ENCODE measurements at places on chromosomes 6 and 20.

DNA sequence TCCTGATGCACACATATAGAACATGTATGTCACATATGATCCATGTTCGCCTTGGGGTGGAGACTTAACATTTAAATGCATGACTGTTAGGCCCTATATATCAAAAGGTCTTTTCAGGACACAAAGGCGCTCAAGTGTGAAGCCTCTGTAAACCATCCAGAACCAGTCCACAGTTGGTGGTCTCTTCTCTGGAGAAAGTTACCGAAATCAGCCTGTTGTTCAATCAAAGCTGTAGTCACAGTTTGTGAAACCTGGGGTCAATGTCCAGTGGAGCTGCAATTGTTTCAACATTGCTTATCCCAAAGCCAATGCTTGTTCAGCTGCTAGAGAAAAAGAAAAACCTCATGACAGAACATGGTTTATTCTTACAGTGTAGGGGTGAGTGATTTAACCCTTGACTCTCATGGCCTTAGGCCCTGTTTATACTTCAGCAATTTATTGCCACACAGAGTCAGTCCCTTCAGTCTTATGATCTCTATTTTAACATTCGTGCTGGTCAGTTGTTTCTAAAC lies 193.6 kb upstream of the CST7 start:
- H3K36me3 ChIP-seq: no peaks in the 10 kb centered on the region
- H3K4me3 ChIP-seq: no peak overlapping the region
- H3K27me3 ChIP-seq: no peaks in the 10 kb centered on the region
- no peak overlapping the region for H3K27ac ChIP-seq

DNA sequence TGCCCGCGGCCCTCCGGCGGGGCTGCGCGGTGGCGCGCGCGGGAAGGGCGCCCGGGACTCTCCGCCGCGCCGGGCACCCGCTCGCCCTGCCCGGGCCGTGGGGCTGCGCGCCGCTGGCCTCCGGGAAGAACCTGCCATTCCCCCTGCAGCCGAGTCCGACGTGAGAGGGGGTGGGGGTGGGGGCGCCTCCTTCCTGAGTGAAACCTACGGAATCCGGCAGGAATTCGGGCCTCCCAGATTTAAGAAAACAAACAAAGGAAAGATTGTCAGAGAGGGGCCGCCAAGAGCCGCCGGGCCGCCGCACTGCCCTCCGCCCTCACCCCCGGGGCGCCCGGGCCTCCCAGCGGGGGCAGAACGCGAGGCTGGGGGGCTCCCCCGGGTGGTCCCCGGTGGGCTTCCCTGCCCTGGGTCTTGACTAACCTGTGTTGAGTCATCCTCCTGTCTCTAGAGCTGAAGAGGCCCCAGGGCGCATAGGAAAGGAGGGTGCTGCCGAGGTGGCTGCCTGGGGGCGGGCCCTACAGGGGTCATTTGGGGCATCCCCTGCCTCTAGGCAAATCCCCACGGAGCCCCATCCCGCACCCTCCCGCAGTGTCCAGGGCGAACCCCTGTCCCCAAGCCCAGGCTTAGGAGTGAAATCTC lies 42.2 kb upstream of the FOXP4 start:
- no peak overlapping the region for H3K27ac ChIP-seq
- peaks cover 4% of the 10 kb centered on the region for H3K4me1 ChIP-seq
- peaks cover 19% of the 10 kb centered on the region for H3K27me3 ChIP-seq
- H3K4me3 ChIP-seq: no peak overlapping the region
- H3K36me3 ChIP-seq: no peaks in the 10 kb centered on the region

GRCh38 chr20:58584051-58584824 lies 66.8 kb upstream of the STX16 start:
- DNase-seq: no peak
- H3K4me1 ChIP-seq: no peaks in the 10 kb centered on the region
- H3K4me3 ChIP-seq: no peak overlapping the region

- DNase-seq: no peak
- no peak overlapping the region for H3K4me3 ChIP-seq
- H3K4me1 ChIP-seq: no peaks in the 10 kb centered on the region
- no peaks in the 10 kb centered on the region for H3K36me3 ChIP-seq
- no peaks in the 10 kb centered on the region for H3K27me3 ChIP-seq
Measured at GRCh38 chr20:40251284-40251932, 437.6 kb downstream of the MAFB start.

DNA sequence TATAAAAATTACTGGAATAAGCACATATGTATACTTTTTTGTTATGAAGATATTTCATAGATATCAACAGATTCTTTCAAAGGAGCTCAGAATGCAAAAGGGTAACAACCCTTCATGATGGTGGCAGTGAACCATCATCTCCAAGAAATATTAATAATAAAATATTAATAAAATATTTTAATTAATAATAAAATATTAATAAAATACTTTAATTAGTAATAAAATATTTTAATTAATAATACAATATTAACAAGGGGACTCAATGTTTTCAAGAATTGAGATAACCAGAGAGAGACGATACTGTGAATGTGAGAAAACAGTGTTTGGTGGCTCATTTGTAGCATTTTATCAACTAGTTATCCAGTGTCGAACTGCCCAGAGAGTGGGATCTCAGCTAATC lies 86.0 kb upstream of the NT5E start:
- H3K4me1 ChIP-seq: no peaks in the 10 kb centered on the region
- H3K4me3 ChIP-seq: no peak overlapping the region
- H3K27me3 ChIP-seq: no peaks in the 10 kb centered on the region
- no peaks in the 10 kb centered on the region for H3K36me3 ChIP-seq
- DNase-seq: no peak

DNA sequence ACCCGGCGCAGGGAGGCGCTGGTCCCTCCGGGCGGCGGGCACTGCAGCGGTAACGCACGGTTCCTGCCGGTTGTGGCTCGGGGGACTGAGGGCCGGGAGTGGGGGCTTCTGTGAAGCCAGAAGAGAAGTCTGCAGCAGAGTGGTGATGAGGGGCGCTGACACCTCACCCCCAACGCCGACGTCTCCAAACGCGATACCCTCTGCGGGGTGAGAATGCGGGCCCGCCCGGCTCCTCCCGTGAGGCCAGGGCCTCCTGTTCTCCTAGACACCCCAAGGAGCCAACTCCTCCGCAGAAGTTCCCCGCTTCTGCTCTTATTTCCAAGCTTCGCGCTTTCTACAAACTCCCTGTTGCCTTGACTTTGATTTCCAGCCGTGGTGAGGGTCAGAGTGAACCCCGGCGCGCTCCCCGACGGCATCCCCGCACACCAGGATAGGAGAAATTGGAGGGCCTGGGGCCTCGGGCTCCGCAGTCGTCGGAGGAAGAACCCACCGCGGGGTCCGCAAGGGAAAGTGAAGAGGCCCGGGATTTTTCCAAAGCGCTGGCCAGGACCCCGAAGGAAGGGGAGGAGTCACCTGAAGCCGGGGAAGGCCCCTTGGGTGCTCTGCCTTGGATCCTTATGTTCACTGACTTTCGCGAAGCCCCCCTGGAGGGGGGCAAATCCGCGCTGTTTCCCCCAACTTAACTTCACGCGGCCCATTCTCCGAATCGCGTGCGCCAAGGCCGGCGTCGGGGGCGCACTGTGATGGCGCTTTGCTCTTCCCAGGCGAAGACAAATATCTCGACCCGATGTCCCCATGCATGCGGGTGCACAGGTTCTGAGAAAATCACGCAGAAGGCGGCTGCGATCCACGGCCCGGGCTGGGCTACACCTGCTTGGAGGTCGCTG lies 3.1 kb upstream of the INSM1 start:
- no peak overlapping the region for H3K27ac ChIP-seq
- H3K4me1 ChIP-seq: peaks cover 10% of the 10 kb centered on the region
- no peaks in the 10 kb centered on the region for H3K36me3 ChIP-seq

- no peaks in the 10 kb centered on the region for H3K36me3 ChIP-seq
- no peak for DNase-seq
- H3K4me1 ChIP-seq: no peaks in the 10 kb centered on the region
- no peak overlapping the region for H3K4me3 ChIP-seq
- H3K27ac ChIP-seq: no peak overlapping the region
- H3K27me3 ChIP-seq: no peaks in the 10 kb centered on the region
Measured at GRCh38 chr20:47708140-47708807, 77.0 kb downstream of the SULF2 start.

- no peak overlapping the region for H3K4me3 ChIP-seq
- H3K27ac ChIP-seq: no peak overlapping the region
- H3K27me3 ChIP-seq: no peaks in the 10 kb centered on the region
- peaks cover 45% of the 10 kb centered on the region for H3K36me3 ChIP-seq
Measured at GRCh38 chr6:158764183-158764849, 54.9 kb downstream of the EZR start.

DNA sequence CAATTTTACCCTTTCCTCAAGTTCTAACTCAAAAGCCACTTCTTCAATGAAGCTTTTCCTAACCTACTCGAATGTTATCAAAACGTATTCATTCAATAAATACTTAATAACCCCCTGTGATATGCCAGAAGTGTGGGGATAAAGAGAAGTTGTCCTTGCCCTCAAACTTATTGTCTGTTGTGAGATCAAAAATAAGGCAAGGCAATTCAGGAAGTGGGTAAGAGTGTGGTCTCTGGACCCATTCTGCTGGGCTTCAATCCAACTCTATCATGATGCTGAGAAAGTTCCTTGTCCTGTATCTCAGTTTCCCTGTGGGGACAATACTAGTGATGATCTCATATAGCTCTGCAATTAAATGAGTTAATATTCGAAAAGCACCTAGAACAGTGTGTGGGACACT lies 92.8 kb downstream of the PRDM1 start:
- peaks cover 29% of the 10 kb centered on the region for H3K4me1 ChIP-seq
- H3K4me3 ChIP-seq: no peak overlapping the region
- no peaks in the 10 kb centered on the region for H3K36me3 ChIP-seq
- no peaks in the 10 kb centered on the region for H3K27me3 ChIP-seq
- H3K27ac ChIP-seq: no peak overlapping the region
- DNase-seq: no peak

DNA sequence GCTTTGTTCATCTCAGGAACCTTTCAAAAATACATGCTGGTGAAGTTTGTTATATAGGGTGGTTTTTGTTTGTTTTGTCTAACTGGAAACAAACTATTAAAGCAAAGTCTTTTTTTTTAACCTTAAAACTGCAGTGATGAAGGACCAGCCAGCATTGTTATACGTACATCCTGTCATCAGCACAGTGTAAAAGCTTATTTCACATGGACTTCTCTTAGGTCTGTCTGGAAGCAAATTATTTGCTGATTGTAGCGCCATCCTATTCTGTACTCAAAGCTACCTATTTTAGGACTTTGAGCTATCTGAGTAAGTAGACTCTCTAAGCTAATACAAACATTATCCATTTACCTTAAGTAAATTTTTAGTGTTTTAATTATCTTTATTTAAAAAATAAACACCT lies 61.7 kb downstream of the SNX9 start:
- no peak for DNase-seq
- no peaks in the 10 kb centered on the region for H3K36me3 ChIP-seq
- no peak overlapping the region for H3K4me3 ChIP-seq
- no peaks in the 10 kb centered on the region for H3K27me3 ChIP-seq
- peaks cover 26% of the 10 kb centered on the region for H3K4me1 ChIP-seq

DNA sequence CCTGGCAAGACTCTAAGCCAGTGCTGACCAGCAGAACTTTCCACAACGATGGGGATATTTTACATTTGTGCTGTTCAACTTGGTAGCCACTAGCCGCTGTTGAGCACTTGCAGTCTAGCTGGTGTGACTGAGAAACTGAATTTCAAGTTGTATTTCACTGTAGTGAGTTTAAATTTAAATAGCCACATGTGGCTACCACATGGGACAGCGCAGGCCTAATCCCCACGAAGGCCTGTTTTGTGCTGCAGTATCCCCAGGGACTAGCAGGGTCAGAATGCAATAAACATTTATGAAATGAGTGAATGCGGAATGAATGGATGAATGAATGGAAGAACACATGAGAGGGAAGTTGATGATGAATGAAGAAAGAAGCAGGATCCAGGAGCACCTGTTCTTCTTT lies 115.8 kb downstream of the TRERF1 start:
- no peak for DNase-seq
- H3K4me1 ChIP-seq: no peaks in the 10 kb centered on the region
- H3K36me3 ChIP-seq: no peaks in the 10 kb centered on the region
- no peak overlapping the region for H3K27ac ChIP-seq

DNA sequence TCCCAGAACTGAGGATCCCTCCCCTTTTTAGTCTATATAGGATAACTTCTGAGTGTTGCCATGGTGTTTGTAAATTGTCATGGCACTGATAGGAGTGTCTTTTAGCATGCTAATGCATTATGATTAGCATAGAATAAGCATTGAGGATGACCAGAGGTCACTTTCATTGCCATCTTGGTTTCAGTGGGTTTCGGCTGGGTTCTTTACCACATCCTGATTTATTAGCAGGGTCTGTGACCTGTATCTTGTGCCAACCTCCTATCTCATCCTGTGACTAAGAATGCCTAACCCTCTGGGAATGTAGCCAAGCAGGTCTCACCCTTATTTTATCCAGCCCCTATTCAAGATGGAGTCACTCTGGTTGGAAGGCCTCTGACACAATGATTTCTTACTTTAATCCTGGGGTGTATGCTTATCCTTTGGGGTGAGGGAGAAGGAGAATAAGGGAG lies 19.6 kb downstream of the WFDC2 start:
- peaks cover 6% of the 10 kb centered on the region for H3K27me3 ChIP-seq
- no peaks in the 10 kb centered on the region for H3K36me3 ChIP-seq
- no peak overlapping the region for H3K27ac ChIP-seq
- no peak overlapping the region for H3K4me3 ChIP-seq
- DNase-seq: no peak
- no peaks in the 10 kb centered on the region for H3K4me1 ChIP-seq

GRCh38 chr6:1679688-1680068 lies 70.0 kb downstream of the FOXC1 start:
- H3K27me3 ChIP-seq: no peaks in the 10 kb centered on the region
- no peak overlapping the region for H3K27ac ChIP-seq
- no peaks in the 10 kb centered on the region for H3K4me1 ChIP-seq
- no peak for DNase-seq
- H3K4me3 ChIP-seq: no peak overlapping the region
- no peaks in the 10 kb centered on the region for H3K36me3 ChIP-seq

DNA sequence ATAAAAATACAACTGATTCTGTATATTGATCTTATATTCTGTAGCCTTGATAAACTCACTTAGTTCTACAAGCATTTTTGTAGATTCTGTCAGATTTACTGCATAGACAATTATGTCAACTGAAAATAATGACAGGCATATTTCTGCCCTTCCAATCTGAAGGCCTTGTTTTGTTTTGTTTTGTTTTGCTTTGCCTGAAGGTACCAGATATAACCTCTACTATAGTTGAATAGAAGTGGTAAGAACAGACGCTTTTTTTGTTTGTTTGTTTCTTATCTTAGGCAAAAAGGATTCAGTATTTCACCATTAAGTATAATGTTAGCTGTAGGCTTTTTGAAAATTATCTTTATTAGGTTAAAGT lies 64.6 kb upstream of the RSPO3 start:
- no peaks in the 10 kb centered on the region for H3K36me3 ChIP-seq
- no peaks in the 10 kb centered on the region for H3K4me1 ChIP-seq
- no peak overlapping the region for H3K4me3 ChIP-seq
- H3K27ac ChIP-seq: no peak overlapping the region

GRCh38 chr20:23744817-23745216 lies 5.9 kb downstream of the CST1 start:
- H3K27me3 ChIP-seq: no peaks in the 10 kb centered on the region
- H3K27ac ChIP-seq: no peak overlapping the region
- no peak for DNase-seq
- no peak overlapping the region for H3K4me3 ChIP-seq
- no peaks in the 10 kb centered on the region for H3K4me1 ChIP-seq

GRCh38 chr6:45653117-45653883 lies 275.6 kb upstream of the SUPT3H start:
- H3K27ac ChIP-seq: no peak overlapping the region
- H3K27me3 ChIP-seq: no peaks in the 10 kb centered on the region
- no peak overlapping the region for H3K4me3 ChIP-seq

Data from CD8-positive, alpha-beta memory T cell (primary cell).